ENCODE measurements at places on chromosomes 16 and 17. TPM values are rescaled to one million over a fixed set of nuclear protein-coding genes. Genes with fewer than 3 reads are reported as not detected.

DNA sequence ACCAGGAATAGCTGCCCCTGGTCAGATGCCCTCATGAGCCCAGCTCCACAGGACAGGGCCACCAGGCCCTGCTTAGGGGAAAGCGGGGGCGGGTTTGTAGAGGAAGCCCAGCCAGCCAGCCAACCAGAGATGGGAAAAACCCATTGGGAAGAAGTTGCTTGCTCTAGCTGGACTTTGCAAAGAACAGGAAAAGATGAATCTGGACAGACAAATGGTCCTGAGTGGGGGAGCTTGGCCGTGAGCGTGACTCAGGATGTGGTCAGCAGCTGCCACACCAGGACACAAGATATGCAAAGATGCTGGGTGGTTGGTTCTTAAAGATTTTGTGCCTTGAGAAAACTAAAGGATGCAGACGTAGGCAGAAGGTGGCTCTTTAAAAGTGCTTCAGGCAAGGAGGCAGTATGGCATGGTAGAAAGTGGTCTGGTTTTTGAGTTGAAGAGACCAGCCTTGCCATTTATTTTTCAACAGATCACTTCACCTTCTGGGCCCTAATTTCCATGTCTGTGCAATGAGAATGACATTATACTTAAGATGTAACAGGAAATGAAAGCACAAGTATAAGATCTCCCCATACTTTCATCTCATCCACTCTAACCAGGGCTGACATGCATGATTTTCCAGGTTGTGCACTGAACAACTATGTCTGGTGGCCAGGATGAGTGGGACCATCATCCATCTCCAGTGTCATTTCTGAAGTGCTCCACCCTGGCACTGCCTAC is 27.8 kb upstream of the HEATR6 start:
- no peak for DNase-seq

Gene TP53TG3D
- not detected for total RNA-seq

- DNase-seq = no peak
Measured at GRCh38 chr17:75153780-75154194, 525 bp downstream of the JPT1 start.

Gene AIPL1
- total RNA-seq = not detected

All from PC-9 (cell line).